ENCODE measurements at places on chromosomes 2 and 18.

DNA sequence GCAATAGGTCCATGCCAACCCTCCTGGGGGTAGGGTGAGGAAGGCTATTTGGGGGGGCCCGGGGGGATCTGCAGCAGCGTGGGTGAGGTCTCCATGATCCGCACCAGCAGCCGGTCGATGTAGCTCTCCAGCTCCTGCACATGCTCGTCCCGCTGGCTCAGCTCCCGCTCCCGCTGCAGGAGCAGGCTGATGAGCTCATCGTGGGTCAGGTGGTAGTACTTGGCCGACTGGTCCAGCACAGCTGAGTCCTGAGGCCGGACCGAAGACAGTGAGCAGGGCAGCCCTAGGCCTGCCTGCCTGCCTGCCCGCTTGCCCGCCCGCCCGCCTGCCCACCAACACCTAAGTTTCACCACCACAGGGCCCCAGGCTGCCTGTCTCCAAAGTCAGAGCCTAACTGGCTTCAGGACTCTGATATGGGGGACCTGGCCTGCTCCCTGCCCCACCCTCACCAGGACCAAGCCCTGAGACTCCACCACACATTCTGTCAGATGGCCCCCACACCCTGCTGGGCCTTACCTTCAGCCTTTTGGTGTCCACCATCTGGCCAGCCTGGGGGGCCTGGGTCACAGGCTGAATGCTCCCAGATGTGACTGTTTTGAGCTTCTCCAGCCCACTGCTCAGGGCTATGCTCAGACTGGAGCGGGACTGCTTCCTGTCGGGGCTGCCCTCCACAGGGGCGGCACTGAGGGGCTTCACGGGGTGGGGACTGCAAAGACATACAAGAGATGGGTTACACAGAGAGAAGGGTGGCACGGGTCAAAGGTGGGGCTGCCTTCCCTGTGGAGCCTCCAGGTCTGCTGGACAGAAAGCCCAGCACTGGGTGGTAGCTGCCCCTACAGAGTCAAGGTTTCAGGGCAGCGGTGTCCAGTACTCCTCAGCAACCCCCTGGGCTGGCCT is 4.2 kb upstream of the SFXN5 start:
- no peak for DNase-seq

GRCh38 chr2:184452907-184453306 is 145.4 kb upstream of the ZNF804A start:
- no peak for DNase-seq

GRCh38 chr2:60530660-60531281 is 22.7 kb downstream of the BCL11A start:
- DNase-seq = no peak

GRCh38 chr2:72116081-72116533 is 31.6 kb downstream of the CYP26B1 start:
- DNase-seq = peak; percentile 47

DNA sequence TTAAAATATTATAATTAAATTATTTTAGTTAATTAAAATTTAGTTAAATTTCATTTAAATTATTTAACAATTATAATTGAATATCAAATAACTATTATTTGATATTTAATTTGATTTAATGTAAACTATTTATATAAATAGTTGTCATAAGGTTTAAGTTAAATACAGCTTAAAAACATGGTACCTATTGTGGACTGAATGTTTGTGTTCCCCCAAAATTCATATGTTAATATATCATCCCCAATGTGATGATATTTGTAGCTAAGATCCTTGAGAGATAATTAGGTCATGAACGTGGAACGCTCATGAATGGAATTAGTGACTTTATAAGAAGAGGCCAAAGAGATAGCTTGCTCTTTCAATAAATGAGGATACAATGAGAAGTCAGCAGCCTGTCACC is 505.7 kb upstream of the LRATD1 start:
- no peak for DNase-seq

- DNase-seq = no peak
Measured at GRCh38 chr18:8808001-8808400, 102.6 kb downstream of the MTCL1 start.

DNA sequence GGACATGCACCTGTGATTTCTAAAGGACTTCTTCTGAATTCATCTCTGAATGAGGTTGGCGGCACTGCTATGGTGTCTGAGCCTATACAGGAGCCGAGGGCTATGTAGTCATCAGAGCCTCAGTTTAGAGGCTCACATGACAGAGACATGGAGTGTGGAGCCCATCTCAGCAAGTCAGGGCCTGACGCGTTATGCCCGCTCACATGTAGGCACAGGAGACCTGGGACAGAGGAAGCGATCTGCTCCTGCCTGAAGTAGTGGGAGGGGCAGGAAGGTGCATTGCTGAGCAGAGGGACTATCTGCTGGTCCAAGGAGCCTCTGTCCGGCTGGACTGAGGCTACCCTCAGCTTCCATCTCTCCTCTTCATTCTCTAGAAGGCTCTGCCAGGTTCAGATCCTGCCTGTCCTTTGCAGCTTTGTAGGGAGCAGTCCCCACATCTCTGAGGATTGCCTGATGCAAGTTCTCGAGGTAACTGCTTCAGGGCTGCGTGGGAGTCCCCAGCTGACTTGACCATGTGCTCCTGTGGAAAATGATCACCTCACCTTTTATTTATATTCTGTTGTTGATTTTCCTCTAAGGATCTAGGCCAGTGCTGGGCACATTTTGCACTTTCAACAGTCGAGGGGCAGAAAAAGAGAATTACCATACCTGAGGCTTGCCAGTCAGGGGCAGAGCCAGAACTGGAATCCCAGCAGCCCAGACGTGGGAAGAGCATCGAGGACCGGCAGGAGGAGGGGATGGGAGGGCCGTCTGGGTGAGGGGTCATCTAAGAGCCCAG is 16.6 kb downstream of the KLHL29 start:
- DNase-seq = no peak

- DNase-seq = no peak
Measured at GRCh38 chr2:5076599-5076998, 615.6 kb upstream of the SOX11 start.

DNA sequence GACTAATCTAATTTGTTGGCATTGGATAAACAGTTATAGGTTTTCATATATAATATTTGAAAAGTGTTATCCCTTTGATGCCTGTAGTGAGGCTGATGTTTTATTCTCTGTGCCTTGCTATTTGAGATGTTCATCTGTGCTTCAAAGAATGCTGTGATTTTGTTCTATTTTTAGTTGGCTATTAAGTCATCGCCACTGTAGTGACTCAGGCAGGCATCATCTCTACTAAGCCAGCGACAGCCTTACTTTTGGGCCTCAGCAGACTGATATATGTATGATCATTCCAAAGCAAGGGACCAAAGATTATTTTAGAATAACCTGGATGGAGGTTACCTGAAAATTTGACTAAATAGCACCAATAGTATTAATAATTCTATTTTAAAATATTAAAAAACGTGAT is 1674.5 kb upstream of the NXPH2 start:
- DNase-seq = peak; percentile 88

DNA sequence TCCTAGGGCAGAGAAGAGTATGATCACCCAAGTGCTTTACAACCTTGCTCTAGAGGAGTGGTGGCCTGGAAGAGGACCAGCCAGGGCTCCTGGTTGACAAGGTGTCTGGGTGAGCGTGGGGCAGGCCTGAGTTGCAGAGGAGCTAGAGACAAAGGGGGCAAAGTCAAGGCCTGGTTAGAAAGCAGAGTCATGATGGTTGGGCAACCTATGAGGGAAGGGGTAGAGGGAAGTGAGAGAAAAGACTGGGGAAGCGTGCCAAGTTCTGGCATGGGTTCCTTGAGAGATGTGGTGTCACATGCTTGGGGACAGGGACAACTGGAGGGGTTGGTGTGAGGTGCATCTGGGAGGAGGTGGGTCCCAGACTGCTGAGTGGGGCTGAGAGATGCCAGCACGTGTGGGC is 13.5 kb downstream of the ZFP36L2 start:
- no peak for DNase-seq

DNA sequence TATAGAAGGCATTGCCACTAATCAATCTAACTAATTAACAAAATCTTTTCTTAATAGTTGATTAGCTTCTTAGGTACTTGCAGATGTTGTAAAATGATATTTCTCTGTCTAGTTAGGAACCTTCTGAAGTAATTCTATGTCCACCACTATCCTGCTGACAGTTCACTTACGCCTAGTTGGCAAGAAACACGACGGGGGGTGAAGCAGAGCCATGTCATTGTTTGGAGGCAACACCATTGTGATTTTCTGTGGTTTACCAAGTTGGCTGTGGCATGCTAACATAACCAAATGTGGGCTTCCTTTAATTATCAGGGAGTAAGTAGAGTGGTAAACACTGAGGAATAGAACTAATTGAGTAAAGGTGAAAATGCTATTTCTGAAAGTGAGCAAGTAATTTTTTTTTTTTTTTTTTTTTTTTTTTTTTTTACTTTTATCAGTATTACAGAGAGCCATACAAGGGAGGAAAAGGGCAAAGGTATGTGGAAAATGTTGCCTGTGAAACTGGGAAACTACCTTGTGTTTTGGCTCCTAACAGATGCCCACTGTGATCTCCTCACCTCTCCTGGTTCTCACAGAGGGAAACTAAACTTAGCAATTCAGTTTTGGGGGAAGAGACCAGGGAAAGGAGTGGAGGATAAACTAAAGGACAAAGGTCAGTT is 126.8 kb downstream of the MEIS1 start:
- DNase-seq = no peak

GRCh38 chr18:5914016-5914415 is 18.7 kb upstream of the TMEM200C start:
- DNase-seq = peak; percentile 19

DNA sequence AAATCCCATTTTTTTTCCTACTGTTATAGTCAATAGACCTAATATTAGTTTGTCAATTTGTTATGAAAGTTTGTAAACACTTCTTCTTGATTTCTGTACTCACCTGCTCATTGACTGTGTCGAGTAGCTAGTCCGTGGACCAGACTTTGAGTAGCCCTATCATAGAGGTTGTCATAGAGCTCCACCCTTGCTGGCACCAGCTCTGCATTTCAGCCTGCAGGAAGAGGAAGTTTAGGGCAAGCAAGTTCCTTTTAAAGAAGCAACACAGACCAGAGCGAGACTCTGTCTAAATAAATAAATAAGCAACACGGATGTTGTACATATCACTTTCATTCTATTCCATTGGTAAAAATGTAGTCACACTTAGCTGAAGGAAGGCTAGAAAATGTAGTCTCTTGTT is 74.0 kb downstream of the MCFD2 start:
- no peak for DNase-seq

DNA sequence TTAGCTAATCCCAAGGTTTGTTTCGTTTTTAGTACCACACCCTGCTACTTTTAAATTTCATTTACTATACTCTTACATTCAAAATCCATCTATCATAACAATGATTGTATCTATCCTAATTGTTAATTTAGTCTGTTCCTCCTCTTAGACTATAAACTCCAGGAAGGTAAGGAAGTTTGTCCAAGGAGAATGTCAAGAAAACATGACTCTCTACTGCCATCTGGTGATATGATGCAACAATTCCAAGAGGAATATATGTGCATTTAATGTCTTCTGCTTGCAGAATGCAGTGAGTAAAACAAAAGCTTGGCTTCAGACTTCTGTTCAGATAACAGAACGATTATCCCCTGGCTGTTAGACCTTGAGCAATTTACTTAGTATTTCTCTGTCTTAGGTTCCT is 1267.1 kb downstream of the LRP1B start:
- DNase-seq = peak; percentile 60

DNA sequence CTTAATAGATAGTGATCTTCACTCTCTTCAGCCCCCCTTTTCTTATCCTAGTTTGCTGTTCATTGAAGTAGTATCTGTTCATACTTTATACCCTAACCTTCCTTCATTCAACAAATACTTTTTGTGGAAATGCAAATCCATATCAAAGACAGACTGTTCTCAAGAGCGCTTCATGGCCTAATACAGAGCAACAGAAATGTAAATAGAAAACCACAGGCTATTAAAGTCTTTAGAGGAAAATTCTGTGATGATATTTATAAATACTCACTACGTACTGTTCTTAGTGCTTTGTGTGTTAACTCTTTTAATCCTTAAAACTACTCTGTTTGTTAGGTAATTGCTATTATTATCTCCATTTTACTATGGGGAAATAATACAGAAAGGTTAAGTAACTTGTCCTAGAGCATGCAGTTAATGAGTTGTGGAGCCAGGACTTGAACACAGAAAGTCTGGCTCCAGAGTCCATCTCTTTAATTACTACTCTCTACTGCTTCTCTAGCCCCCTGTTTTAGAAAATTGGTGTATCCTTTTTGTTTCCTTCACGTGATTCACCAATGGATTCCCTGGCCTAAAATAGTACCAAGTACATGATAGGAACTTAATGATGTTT is 2.9 kb downstream of the MDH1 start:
- DNase-seq = no peak

GRCh38 chr2:164896634-164897355 is 55.2 kb upstream of the COBLL1 start:
- DNase-seq = peak; percentile 66

GRCh38 chr2:180890781-180891180 is 89.6 kb upstream of the UBE2E3 start:
- peak; percentile 37 for DNase-seq

- peak; percentile 10 for DNase-seq
Measured at GRCh38 chr2:148660999-148661398, 16.4 kb downstream of the EPC2 start.

- no peak for DNase-seq
Measured at GRCh38 chr2:157789256-157789655, 86.9 kb downstream of the ACVR1 start.

- no peak for DNase-seq
Measured at GRCh38 chr2:181776336-181776735, 96.0 kb upstream of the NEUROD1 start.

DNA sequence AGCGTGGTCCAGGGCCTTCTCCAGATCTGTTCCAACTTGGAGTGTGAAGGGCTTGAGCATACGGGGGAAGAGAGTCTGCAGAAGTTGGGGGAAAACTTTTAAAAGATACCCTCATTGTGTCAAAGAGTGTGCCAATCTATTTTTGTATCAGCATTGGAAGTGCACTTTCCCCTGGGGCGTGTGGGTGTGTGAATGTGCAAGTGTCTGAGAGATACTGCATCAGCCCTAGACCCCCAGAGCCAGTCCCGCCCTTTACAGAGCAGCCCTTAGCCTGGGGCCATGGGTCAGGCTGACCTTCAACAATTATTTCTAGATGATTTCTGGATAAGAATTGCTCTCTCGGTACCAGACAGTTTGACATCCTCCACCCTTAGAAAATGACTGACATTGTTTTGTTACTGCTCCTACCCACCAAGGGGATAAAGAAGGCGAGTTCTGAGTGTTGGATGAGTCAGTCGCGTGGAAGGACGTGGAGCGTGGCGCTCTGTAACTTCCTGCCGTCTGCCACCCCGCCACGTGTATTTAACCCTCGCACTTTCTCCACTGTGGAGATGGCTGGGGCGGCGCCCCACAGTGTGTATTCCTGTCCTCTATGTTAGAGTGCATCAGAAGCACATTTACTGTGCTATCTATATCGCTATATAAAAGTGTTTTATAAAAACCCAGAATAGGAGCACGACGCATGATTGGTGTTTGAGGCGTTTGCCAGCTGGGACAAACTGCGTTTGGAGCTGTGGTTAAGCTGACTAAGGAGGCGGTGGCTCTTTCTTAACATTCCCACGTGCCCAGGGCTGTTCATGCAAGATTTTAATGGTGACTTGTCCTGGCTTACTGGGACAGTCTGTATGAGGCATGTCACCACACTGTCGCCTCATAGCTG is 122.6 kb downstream of the CABLES1 start:
- DNase-seq = peak; percentile 87
